ENCODE measurements at places on chromosomes 1 and 21.
A peak's percentile ranks its signal among the peaks of the same experiment; 100 is the strongest.

DNA sequence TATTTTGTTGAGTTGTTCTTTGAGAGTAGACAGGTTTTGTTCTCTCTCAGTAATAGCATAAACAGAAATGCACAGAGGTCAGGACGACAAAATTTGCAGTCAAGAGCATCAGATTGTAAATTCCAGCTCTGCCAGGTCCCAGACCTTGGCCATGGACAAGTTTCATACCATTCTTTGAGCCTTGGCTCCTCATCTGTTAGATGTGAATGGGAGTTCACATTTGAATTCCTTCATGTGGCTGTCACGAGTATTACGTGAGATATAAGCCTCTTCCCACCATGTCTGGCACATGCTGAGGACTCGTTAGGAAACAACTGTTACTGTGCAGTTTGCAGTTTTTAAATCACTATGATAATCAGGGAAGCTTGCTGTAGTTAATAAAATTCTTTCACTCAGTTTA is 93.2 kb upstream of the KCTD3 start:
- peak; percentile 9 for DNase-seq

GRCh38 chr1:231613419-231614349 is 12.9 kb upstream of the DISC1 start:
- DNase-seq = no peak

GRCh38 chr1:115258302-115258866 is 79.7 kb downstream of the NGF start:
- peak; percentile 75 for DNase-seq

DNA sequence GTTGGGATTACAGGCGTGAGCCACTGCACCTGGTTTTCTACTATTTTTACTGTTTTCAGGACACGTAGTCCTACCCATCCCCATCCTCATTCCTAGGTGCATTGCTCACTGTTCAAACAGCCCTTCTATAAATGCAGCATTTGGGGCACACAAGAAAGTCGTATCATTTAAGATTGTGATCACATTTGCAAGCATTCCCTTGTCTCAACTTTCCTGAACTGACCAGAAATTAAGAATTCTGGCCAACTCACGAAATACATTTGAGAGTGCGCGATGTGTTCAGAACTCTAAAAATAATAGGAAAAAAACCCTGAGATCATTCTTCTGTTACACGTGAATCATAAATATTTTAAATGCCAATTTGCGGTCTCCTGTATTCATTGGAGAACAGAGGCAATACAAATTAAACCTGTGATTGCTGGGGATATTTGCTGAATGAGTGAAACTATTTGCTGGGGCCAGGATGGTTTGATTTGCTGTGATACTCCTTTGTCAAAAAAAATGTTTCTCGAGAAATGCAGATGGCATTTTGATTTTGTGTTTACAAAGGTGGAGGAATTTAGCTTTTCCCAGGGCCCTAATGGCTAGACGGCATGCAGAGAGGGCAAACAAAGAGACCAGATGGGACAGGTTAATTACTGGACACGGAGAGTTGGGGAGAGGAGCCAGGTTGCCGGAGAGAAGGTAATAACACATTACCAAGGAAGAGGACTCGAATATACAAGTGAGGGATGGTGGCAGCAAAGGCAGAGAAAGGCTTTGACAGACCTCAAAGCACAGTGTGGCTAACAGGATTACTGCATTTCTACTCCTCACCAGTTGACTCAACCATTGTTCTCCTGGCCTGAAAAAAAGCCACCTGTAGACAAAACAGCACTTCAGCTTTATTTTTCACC is 38.4 kb downstream of the STPG1 start:
- no peak for DNase-seq

DNA sequence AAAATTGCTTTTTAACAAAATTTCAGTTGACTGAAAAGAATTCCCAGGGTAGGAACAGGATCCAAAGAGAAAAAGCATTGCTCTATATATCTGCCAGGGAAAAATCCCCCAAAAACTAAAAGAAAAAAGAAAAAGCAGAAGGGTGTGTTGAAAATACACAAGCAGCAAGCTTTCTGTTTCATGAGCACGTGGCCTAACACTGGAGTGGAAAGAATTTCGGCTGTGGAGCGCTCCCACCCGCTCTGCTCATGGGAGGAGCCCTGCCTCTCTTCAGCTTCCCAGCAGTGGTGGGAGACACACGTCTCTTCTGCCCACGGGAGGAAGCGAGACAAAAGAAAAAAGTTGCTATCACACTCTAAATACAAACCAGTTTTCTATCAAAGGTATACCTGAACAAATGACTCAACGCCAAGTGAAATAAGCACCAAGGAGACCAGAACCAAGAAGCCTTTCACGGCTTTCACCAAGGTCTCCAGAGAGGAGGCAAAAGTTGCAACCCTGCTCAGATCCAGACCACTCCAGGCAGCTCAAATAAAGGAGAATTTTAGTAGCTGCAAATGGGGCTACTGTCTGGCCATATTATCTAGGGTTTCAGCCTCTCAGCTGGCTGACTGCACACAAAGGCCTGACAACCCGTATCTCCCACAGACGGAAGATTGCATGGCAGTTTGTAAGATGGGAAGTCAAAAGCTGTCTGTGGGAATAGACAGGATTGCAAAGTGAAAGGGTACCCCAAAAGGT is 29.5 kb upstream of the ZNF496 start:
- peak; percentile 26 for DNase-seq

Data from RPMI7951 (cell line).